ENCODE measurements at places on chromosomes 5 and 9.

DNA sequence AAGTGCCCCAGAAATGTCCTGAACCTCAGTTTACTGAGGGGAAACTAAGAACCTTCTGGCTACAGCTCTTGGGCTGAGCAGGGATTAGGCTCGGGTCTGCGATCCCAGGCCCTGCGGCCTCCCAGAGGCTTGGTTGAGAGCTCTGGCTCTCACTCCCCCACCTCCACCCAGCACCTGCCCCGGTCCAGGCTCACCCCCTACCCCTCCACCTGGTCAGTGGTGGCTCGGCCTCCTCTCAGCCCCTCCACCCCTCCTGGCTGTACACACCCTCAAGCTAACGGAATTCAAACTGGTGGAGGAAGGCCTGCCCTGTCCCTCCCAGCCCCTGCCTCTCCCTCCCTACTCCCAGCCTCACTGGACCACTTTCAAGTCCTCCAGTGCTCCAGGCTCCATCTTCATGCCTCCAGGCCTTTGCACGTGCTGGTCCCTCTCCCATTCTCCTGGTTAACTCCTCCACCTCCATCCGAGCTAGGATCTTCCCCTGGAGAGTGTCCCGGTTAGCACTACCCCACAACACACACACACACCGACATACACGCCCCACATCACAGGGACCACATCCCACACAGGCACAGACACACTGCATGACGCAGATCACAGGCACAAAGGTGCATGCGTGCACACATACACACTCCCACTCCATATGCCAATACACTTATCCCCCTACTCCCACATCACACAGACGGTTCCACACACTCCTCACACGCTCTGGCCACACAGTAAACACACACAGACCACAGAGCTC is 130.9 kb downstream of the C9orf50 start:
- DNase-seq = no peak

DNA sequence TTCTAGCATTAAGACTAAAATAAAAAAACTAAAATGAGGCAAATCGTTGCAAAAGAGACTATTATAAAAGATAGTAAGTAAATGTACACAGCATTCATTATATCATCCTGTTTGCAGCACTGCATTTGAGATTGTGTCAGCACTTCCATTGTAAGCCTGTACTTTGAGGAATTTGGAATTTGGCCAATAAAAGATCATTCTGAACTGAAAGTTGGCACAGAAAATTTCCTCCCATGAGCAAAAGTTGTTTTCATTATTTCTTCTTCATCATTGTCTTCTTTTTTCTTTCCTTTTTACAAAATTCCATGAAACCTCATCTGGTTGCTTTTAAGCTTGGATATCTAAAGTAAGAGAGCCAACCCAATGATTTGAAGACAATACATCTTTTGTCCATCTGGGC is 199.3 kb upstream of the ADAMTSL1 start:
- no peak for DNase-seq

- DNase-seq = no peak
Measured at GRCh38 chr5:135584918-135585317, 6.1 kb upstream of the CXCL14 start.

DNA sequence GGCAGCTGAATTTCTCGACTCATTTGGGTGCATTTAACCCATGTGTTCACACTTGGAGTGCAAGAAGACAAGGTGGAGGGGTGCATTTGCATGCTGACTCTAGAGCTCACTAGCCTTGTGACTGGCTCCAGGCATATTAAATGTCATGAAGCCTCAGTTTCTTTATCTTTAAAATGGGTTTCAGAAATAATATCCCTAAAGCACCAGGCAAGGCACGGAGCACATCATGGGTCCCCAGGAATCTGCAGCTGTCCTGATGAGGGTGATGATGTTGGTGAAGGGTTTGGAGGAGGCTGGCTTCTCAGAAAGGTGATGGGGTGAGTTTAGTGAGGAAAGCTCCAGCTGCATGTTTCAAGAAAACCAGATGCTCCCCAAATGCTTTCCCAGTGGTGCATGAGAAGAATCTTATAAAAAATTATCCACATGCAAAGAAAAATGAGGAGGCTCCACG is 14.8 kb downstream of the STC2 start:
- no peak for DNase-seq
